ENCODE measurements at places on chromosomes 1 and 21.

DNA sequence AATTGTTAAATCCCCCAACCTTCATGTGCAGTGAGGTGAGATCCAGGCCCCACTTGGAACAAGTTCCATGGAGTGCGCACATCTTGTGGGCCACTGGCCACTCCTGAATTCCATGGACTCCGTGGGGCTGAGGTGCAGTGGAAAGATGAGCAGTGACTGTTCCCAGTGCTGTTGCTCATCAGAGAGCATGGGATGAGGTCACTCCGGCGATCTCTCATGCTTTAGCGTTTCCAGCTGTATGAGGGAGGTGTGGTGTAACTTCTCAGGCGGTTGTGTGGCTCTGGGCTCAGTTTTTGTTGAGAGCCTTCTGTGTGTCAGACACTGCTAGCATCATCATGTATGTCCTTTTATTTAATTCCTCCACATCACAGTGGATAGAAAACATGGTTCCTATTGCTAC lies 96.2 kb downstream of the GALNT2 start:
- no peak for DNase-seq

- DNase-seq: no peak
Measured at GRCh38 chr1:177566495-177566894, 395.7 kb downstream of the BRINP2 start.

GRCh38 chr21:43859747-43860214 lies 5.2 kb upstream of the AGPAT3 start:
- no peak for DNase-seq

- DNase-seq: peak; percentile 73
Measured at GRCh38 chr1:8004803-8005573, 21.1 kb downstream of the ERRFI1 start.

DNA sequence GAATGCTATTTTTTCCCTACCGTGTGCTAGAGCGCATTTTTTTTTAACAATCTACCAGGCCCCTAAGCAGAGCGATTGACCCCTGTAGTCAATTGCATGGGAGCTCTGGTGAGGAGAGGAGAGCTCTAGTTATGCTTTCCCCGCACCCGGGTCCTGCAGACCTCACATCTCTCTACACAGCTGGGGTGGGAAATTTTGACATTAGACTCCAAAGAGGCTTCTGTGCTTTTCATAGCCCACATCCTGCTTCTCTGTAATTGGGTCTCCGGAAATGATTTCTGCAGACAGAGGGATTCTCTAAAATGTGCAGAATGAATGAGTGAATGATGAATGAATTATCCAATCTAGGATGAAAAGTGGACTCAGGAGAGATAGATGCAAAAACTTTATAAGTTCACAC lies 41.5 kb upstream of the DUSP10 start:
- DNase-seq: no peak

- DNase-seq: no peak
Measured at GRCh38 chr1:97159342-97159741, 437.8 kb downstream of the PTBP2 start.

- no peak for DNase-seq
Measured at GRCh38 chr1:186550832-186551231, 89.9 kb upstream of the PDC start.

- no peak for DNase-seq
Measured at GRCh38 chr1:54867717-54868057, 19.3 kb downstream of the DHCR24 start.

- no peak for DNase-seq
Measured at GRCh38 chr21:32240851-32241687, 37.8 kb downstream of the MIS18A start.

GRCh38 chr1:155083052-155083541 lies 4.5 kb downstream of the EFNA3 start:
- no peak for DNase-seq

DNA sequence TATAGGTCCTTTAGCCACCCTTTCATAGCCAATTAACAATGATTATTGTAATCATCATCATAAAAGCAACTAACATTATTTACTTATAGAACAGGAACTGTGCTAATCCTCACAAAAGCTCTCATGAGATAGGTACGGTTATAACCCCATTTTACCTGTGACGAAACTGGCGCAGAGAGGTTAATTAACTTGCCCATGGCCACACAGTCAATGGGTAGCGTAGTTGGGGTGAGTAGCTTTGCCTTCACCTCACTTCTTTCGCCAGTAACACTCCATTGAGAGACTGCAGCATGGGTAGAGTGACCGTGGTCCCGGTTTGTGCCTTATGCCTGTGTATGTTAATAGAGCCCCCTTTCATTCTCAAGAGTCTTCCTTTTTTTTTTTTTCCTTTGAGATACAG lies 10.3 kb downstream of the NIPAL3 start:
- no peak for DNase-seq

DNA sequence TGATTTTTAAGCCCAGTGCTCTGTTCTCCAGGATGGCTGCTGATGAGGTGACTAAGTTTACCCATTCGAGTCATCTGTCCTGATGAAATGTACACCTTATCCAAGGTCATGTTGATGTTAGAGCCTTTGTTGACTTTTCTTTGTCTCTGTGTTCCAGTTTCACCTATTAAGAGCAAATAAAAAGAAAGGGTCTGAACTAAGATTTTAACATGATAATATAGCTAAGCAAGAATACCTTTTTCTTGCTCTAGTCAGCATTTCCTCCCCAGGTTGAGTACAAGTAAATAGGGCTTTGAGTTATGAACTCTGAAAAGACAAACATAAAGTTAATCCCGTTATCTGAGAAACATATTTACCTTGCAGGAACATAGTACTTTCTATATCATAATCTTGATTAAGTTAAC lies 52.1 kb upstream of the GPR88 start:
- no peak for DNase-seq
